ENCODE measurements at places on chromosomes 1 and 21.

DNA sequence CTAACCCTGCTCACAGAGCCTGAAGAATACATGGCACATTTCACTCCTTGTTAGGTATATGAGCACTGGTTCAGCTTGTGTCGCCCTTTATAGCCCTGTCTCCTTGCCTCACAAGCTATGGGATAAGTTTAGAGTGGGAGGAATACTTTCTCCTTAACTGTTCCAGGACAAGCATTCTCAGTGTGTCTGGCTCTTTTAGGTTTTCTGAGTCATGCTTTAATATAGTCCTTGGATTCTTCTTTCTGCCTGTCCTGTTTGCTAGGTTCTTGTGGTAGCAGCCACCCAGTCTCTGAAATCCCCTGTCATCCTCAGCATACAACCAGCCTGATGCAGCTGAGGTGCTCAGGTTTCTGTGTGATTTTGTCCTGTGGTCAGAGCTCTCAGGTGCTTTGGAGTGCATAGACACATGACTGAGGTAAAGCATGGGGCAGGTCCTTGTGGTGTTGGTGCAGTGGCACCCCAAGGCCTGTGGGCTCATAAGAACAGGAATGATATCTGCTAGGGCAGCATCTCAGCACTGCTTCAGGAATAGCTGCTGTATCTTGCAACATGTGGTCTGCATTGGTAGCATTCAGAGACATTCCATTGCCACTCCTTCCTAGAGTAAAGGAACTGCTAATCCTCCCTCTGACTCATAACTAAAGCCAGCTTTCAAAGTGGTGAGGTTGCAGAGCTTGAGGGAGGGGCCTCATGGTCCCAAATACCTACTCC is 14.2 kb upstream of the CASQ2 start:
- no peak for DNase-seq

DNA sequence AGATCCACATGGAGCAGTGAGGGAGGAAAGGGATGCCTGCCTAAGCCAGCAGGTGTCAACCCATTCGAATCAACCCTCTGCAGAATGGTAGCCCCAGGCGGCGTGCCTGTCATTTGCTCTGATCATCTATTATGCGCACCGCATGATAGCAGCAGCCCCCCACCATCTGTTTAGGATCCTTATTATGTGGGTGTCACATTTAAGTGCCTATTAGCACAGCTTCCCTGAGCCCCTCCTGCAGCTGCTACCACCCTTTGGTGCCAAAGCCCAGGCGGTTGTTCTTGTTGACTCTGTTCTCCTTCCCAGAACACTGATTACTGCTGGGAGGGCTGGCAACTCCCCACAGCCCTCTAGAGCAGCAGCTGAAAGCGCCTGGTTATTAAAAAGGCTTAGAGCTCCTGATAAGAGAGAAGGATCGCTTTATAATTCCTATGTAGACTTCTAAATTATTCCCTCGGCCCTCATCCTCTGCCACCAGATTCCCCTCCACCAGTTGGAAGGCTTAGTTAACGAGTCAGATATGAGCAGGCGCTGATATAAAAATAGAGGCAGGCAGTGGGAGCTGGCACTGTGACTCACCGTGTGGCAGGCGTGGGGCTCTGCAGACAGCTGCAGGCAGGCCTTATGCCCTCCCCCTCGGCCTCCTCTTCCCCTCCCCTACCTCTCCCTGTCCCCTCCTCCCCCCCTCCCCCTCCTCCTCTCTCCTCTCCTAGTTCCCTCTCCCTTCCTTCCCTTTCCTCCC is 23.0 kb downstream of the ACTA1 start:
- no peak for DNase-seq

- no peak for DNase-seq
Measured at GRCh38 chr1:86829321-86829720, 84.6 kb downstream of the SELENOF start.

DNA sequence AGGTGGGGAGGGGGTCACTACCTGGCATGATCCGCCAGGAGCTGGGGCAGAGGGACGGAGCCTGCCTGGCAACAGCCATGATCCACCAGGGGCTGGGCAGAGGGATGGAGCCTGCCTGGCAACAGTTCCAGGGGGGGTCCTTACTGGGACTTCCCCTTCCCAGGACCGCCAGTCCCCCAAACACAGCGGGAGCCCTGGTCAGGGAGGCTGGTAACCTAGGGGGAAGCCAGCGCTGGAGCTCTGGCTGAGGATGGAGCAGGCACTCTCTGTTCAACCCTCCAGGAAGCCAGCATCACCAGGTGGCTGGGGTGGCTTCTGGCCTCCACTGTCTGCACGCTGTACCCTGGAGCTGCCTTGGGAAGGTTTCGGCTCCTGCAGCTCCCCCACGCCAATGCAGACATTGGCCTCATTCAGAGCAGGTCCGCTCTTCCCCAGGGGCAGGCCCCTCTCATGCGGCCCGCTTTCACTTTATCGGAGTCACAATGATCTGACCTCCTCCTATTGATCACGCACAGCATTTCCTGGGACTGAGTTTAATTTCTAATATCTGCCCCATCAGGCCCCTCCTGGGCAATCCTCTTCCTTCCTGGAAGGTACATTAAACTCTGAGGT is 68.4 kb upstream of the ABCG1 start:
- no peak for DNase-seq

DNA sequence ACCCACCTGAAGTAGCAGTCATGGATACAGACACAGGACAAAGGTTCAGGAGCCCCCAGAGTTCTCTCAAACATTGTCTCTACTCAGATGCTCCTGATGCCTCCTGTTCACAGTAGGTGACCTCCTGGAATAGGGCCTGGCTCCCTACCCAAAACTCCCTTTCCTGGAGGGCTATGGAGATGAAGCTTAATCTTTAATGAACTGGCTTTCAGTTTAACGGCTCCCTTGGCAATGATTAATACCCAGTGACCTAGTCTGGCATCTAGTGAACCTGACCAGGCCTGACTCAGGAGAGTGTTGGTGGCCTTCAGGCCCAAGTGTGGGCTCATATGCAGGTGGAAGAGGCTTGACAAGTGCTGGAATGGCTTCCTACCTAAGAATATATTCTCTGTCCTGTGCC is 65.2 kb upstream of the TRABD2B start:
- DNase-seq, result no peak

DNA sequence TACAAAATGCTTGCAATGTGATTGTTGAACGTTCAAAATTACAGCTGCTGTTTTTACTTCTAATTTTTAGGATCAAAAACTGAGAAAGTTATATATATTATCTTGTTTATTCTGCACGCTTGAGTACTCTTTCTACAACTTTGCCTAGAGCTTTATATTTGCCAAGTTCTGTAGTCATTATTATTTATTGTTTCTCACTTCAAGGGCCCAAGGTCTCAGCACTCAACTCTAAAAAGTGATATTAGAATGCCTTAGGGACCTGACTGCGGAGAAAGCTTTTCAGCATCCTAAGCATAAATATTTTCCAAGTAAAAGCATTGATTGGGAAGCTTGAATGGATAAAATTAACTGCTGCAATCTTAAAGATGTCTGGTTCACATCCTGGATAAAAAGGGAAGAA is 83.6 kb downstream of the UBE2U start:
- DNase-seq, result no peak

DNA sequence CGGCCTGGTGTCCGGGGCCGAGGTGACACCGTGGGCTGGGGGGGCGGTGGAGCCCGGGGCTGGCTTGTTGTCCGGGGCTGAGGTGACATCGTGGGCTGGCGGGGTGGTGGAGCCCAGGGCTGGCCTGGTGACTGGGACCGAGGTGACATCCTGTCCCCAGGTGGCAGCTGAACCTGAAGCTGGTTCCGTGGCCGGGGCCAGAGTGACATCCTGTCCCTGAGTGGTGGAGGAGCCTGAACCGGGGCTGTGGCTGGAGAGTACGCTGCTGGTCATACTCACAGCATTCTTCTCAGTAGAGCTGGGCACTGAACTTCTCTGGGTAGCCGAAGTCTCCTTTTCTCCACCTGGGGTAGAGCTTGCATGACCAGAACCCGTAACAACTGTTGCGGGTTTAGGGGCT is 15.8 kb downstream of the THBS3 start:
- no peak for DNase-seq

DNA sequence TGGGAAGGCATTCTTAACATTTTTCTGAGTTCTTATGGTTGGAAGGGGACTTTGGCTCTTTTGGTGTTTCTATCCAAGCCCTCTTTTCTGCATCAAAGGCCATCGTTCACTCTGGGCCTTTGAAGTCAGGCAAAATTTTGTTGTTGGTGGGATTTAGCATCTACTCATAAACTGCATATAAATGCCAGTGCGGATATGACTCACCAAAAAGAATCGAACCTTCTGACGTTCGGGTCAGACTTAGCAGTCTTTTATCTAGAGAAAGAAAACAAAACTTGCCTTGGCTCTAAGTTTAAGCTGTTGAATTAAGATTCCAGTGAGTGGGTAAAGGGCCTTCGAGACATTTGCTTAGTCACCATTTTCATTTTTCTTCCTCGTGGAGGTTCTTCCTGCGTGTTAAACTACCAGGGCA is 51.4 kb downstream of the EVA1C start:
- DNase-seq, result no peak

DNA sequence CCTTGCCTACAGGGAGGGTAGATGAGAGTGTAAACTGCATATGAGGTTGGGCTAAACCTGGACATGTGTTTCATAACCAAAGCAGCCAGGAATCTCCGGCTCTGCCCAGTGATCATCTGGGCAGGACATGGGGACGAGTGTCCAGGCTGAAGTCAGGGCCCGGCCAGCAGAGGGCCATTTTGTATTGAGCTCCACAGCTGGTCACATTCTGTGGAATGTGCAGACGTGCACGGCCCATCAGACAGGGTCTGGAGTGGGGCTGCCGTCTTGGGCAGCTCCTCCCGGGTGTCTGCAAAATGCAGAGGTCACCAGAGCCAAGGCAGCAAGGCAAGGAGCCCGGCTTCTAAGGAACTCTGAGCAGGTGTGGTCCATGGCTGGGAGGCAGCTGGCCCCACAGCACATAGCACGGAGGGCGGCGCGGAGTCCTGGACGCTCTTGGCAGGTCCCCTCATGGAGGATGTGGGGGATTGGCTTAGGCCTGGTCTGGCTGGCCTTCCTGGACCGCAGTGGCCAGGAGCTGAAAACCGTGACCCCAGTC is 6.2 kb downstream of the LRRC3 start:
- no peak for DNase-seq

- DNase-seq, result no peak
Measured at GRCh38 chr21:14630556-14631069, 84.5 kb upstream of the SAMSN1 start.
